Ovary (tissue), 10 donors: ENCODE measurements at places on chromosomes 11 and 22. TPM values are rescaled to one million over a fixed set of nuclear protein-coding genes. Genes with fewer than 3 reads are reported as not detected.
A peak's percentile ranks its signal among the peaks of the same experiment; 100 is the strongest.

Gene ASCL2
- 0.36 TPM for total RNA-seq

Gene MUS81
- total RNA-seq, result 36.9 TPM

Gene SCGB1C1
- total RNA-seq, result not detected

Gene GAB4
- total RNA-seq, result not detected

Gene TRIM51G
- not detected for total RNA-seq

Gene FAR1
- 46.8 TPM for total RNA-seq

Gene SYT8
- total RNA-seq, result not detected

Gene HIKESHI
- 29.8 TPM for total RNA-seq

Gene ALX4
- total RNA-seq, result 0.07 TPM

Gene APOBEC3F
- 36.6 TPM for total RNA-seq

DNA sequence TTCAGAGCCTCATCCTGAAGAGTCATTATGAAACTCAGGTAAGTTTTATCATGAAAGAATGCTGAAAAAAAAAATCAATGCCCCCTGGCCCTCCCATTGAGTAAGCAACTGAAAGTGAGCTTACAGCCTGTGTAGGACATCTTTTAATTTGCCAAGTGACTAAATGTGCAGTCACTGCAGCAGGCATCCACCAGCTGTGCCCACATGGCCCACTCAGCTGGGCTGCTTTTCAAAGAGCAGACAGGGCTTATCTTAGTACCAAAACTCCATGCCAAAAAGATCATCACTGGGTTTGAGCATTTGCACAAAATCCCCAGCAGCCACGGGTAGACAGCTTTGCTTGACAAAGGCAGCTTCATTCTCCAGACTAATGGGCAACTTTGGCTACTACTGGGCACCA, 709.7 kb downstream of the NTM start:
- no peaks in the 10 kb centered on the region for H3K27me3 ChIP-seq
- no peak for DNase-seq
- H3K27ac ChIP-seq, result no peak overlapping the region
- H3K4me3 ChIP-seq, result no peak overlapping the region
- no peaks in the 10 kb centered on the region for H3K36me3 ChIP-seq
- no peaks in the 10 kb centered on the region for H3K4me1 ChIP-seq

DNA sequence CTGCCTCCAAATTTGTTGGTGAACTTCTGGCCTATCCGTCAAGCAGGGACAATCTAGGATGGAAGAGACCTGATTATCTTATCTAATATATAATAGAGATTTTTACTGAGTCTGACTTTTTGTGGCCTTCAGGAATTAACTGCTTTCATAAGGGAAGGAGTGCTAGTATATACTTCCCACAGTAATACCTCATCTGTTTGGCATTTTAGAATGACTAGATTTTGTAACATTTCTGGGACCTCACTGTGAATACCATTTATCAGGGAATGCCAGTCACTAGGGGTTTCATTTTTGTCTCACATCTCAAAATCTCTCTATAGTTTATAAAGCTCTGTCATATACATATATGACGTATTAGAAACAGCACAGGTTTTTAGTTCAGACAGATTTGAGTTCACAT, 114.3 kb downstream of the INSC start:
- no peaks in the 10 kb centered on the region for H3K36me3 ChIP-seq
- no peaks in the 10 kb centered on the region for H3K27me3 ChIP-seq
- DNase-seq, result no peak
- H3K4me1 ChIP-seq, result no peaks in the 10 kb centered on the region
- H3K4me3 ChIP-seq, result no peak overlapping the region

DNA sequence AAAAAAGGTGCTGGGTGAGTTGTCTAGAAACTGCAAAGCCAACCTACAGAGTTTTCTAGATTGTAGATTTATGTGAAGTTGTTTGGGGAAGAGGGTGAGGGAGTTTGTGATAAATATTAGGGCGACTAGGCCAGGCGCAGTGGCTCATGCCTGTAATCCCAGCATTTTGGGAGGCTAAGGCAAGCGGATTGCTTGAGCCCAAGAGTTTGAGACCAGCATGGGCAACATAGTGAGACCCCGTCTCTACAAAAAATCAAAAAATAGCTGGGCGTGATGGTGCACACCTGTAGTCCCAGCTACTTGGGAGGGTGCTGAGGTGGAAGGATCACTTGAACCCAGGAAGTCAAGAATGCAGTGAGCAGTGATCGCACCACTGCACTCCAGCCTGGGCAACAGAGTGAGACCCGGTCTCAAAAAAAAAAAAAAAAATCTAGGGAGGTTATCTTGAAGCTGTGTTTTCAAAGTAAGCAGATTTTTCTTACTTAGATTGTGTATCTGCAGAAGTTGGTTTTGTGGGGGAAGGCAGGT, 844 bp downstream of the APOL6 start:
- H3K36me3 ChIP-seq, result no peaks in the 10 kb centered on the region
- peak overlapping the region; percentile 82 for H3K4me3 ChIP-seq
- H3K27ac ChIP-seq, result peak overlapping the region; percentile 92
- H3K4me1 ChIP-seq, result peaks cover 27% of the 10 kb centered on the region
- H3K27me3 ChIP-seq, result no peaks in the 10 kb centered on the region
- DNase-seq, result no peak

DNA sequence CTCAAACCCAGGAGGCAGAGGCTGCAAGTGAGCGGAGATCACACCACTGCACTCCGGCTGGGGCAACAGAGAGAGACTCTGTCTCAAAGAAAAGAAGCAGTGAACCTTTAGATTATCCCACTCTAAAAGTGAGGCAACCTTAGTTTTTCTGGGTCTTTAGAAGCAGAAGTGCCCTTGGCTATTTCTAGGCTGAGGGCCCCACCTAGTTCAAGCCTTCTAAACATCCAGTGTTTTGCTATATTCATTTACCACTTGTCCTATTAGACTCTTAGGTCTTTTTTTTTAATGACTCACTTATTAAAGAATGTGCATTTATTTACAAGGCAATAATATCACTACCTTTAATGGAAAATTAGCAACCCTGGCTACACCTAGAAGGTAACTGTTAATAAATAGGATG, 16.7 kb upstream of the EHF start:
- no peak for DNase-seq
- H3K4me1 ChIP-seq, result no peaks in the 10 kb centered on the region
- H3K4me3 ChIP-seq, result no peak overlapping the region
- H3K27me3 ChIP-seq, result no peaks in the 10 kb centered on the region
- no peaks in the 10 kb centered on the region for H3K36me3 ChIP-seq

GRCh38 chr11:83302151-83302550, 16.0 kb upstream of the CCDC90B start:
- no peaks in the 10 kb centered on the region for H3K27me3 ChIP-seq
- no peaks in the 10 kb centered on the region for H3K4me1 ChIP-seq
- H3K27ac ChIP-seq, result no peak overlapping the region

- no peak overlapping the region for H3K4me3 ChIP-seq
- H3K27me3 ChIP-seq, result no peaks in the 10 kb centered on the region
- H3K4me1 ChIP-seq, result no peaks in the 10 kb centered on the region
- no peak overlapping the region for H3K27ac ChIP-seq
- no peaks in the 10 kb centered on the region for H3K36me3 ChIP-seq
Observed at GRCh38 chr11:97229936-97230335, 840.1 kb downstream of the JRKL start.

DNA sequence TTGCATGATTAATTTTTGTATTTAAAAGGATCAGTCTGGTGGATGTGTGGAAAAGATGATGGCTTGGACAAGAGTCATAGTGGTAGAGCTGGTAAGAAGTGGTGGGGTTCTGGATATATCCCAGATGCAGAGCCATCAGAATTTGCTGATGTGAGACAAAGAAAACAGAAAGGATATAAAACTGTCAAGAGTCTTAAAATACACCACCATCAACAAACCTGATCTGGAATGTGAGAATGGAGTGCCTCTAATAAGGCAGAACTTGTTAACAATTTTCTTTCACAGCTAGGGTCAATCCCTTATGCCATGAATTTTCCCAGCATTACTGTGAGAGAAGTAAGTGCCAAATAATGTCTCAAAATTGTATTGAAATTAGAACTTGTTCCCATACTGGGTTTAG, 215.4 kb downstream of the METTL15 start:
- no peak overlapping the region for H3K4me3 ChIP-seq
- DNase-seq, result no peak
- no peaks in the 10 kb centered on the region for H3K4me1 ChIP-seq
- no peak overlapping the region for H3K27ac ChIP-seq
- no peaks in the 10 kb centered on the region for H3K27me3 ChIP-seq

DNA sequence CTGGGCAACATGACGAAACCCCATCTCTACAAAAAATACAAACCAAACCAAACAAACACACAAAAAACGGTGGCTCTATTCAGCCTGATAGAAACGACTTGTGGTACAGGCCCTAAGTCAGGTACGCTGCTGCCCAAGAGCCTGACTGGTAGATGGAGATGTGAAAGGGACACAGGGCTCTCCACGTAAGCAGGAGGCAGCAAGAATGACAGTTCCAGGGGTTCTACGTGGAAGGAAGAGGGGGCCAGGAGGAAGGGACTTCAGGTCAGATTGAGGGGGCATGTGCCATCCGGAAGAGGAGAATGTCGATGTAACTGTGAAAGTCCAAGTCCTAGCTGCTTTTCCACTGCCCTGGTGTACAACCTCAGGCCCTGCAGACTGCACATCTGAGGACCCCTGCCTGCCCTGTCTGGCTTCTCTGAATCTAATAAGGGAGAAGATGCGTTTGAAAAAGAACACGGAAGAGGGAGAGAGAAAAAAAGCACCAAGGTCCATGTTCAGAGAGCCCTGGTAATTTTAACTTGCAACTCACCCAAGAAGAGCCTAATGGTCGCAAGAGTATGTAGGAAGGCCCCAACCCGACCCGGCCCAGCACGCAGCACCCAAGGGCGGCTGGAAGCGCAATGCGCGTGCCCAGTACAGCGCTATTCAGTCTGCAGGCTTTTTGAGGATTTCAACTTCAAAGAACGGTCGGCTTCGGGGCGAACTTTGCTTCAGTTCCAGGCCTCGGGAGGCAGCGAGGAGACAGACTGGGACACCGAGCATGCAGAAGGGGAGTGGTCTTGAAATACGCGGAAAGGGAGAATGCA, 909 bp upstream of the ZNRD2 start:
- no peak for DNase-seq
- H3K4me3 ChIP-seq, result peak overlapping the region; percentile 83
- H3K27me3 ChIP-seq, result no peaks in the 10 kb centered on the region
- H3K4me1 ChIP-seq, result peaks cover 8% of the 10 kb centered on the region

- H3K27ac ChIP-seq, result peak overlapping the region; percentile 80
- H3K4me3 ChIP-seq, result peak overlapping the region; percentile 68
- no peaks in the 10 kb centered on the region for H3K27me3 ChIP-seq
Observed at GRCh38 chr11:59173964-59174663, 2.2 kb downstream of the DTX4 start.

- no peaks in the 10 kb centered on the region for H3K4me1 ChIP-seq
- no peak overlapping the region for H3K4me3 ChIP-seq
- DNase-seq, result no peak
- no peaks in the 10 kb centered on the region for H3K27me3 ChIP-seq
- H3K27ac ChIP-seq, result no peak overlapping the region
Observed at GRCh38 chr11:70024036-70024772, 53.9 kb upstream of the ANO1 start.

DNA sequence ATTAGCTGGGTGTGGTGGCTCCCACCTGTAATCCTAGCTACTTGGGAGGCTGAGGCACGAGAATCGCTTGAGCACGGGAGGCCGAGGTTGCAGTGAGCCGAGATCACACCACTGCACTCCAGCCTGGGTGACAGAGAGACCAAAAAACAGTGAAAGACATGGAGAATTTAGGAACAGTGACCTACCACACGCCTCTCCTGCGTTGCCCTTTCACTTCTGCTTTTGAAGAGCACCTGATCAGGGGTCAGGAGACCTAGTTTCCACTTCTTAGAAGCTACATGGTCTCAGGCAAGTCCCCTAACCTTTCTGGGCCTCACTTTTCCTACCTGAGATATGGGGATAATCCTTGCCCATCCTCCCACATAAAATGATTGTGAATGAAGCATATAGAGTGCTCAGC, 12.2 kb downstream of the SLC35C1 start:
- no peak for DNase-seq
- H3K36me3 ChIP-seq, result no peaks in the 10 kb centered on the region
- H3K27me3 ChIP-seq, result no peaks in the 10 kb centered on the region
- H3K4me1 ChIP-seq, result no peaks in the 10 kb centered on the region
- no peak overlapping the region for H3K4me3 ChIP-seq

DNA sequence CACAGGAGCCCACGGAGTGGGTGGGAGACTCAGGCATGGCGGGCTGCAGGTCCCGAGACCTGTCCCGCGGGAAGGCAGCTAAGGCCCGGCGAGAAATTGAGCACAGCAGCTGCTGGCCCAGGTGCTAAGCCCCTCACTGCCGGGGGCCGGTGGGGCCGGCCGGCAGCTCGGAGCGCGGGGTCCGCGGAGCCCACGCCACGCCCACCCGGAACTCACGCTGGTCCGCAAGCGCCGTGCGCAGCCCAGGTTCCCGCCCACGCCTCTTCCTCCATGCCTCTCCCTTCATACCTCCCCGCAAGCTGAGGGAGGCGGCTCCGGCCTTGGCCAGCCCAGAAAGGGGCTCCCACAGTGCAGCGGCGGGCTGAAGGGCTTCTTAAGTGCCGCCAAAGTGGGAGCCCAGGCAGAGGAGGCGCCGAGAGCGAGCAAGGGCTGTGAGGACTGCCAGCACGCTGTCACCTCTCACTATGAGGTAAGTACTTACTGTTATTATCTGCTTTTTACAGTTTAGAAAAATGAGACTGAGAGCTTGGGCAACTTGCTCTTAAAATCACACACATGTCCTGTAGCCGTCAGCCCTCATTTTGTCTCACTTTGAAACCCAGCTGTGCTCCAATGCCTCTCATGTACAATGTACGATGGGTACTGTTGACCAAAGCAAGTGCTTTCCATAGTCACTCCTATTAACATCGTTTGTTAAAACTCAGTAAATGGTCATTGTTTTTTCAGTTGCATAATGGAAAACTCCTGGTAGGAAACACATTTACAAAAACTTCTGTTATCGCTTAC, 12.2 kb upstream of the OR10D3 start:
- H3K4me3 ChIP-seq, result no peak overlapping the region
- H3K27ac ChIP-seq, result no peak overlapping the region
- DNase-seq, result no peak
- H3K4me1 ChIP-seq, result no peaks in the 10 kb centered on the region

GRCh38 chr22:46150034-46150654, at the start of gene PPARA:
TSS of gene PPARA (plus strand) at chr22:46150526. CDS start at chr22:46198384, 47,858 bp downstream.
- H3K36me3 ChIP-seq, result no peaks in the 10 kb centered on the region
- H3K27me3 ChIP-seq, result no peaks in the 10 kb centered on the region
- H3K4me3 ChIP-seq, result peak within 1 kb of the TSS; percentile 83
- H3K4me1 ChIP-seq, result peaks cover 22% of the 10 kb centered on the region
- peak within 1 kb of the TSS; percentile 97 for H3K27ac ChIP-seq
